ENCODE measurements at places on chromosomes 7 and 10.

DNA sequence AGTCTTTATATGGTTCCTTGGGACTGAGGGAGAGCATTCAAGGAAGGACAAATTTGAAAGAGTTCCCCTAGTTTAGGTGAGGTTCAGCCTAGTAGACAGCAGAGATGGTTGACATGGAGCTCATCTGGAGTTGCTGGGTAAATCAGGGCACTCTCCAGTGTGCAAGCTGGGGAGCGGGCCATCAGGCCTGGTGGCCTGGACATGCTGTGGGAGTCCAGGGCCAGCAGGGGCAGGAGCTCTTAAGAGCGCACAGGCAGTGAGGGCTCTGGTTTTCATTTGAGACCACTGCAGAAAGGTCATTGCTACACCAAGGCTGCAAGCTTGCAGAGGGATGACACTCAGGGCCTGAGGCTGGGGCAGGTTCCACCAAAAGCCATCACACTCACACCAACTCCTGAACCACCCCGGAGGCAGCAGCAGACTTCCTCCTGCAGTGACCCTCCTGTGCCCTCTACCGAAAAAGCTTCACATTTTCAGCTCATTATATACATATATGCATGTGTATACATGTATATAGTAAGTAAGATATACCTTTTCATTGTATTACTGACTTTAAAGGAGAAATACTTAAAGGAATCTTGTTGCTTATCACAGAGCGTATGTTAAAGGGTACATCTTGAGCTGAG lies 39.5 kb downstream of the STEAP1B start:
- no peak for DNase-seq

DNA sequence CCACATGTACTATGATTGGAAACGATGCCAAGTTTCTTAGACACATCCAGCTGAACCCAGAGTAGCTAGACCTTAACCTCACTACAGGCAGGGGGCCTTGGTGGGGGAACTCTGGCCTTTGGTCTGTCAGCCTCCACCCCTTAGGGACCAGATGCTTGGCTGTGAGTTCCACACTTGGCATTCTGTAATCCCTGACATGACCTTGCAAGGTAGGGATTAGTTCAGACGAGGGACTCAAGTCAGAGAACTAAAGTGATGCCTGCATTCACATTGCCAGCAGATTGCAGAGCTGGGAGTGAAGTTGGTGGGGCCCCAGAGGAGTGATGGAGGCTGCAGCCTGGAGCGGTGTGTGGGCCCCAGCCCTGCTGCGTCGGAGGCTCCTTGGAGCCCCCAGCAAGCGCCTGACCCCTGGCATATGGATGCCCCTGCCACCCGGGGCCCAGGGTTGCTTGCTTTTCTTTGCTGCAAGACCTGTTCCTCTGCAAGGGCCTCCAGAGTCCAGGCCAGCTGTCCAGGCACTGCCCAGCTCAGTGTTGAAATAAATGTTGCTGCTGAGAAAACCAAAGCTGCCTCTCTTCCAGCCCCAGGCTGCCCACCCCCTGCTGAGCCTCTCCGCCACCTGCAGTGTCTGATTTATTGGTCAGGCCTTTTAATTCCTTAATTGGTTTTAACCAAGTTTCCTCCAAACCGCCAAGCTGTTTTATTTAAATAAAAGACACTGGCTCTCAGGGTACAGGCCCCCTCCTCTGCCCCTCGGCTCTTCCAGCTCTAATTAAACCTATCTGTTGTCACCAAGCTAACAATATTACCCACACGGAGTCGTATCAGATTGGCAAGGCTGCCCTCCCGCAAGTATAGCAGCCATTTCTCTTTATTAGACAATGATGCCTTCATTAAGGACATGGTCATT lies 4.7 kb downstream of the NPTX2 start:
- no peak for DNase-seq

DNA sequence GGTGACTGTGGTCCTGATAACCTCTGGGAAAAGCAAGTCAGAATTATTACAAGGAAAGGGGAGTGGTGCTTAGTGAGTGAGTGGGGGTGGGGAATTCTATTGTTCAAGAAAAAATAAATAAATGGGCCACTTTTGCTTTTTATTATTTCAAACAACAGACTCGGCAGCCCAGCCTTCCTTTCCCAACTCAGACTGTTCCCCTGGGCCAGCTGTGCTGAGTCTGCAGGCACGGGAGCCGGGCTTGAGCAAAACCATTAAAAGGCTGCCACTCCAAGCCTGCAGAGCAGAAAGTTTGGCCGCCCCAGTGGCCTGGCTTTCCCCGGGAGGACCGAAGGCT lies 90.0 kb downstream of the PLXNA4 start:
- DNase-seq = no peak

GRCh38 chr10:128642023-128642422 lies 515.8 kb upstream of the MKI67 start:
- no peak for DNase-seq

GRCh38 chr7:32659853-32660252 lies 164.6 kb downstream of the AVL9 start:
- DNase-seq = peak; percentile 73

GRCh38 chr10:117900280-117900679 lies 146.5 kb downstream of the RAB11FIP2 start:
- no peak for DNase-seq

DNA sequence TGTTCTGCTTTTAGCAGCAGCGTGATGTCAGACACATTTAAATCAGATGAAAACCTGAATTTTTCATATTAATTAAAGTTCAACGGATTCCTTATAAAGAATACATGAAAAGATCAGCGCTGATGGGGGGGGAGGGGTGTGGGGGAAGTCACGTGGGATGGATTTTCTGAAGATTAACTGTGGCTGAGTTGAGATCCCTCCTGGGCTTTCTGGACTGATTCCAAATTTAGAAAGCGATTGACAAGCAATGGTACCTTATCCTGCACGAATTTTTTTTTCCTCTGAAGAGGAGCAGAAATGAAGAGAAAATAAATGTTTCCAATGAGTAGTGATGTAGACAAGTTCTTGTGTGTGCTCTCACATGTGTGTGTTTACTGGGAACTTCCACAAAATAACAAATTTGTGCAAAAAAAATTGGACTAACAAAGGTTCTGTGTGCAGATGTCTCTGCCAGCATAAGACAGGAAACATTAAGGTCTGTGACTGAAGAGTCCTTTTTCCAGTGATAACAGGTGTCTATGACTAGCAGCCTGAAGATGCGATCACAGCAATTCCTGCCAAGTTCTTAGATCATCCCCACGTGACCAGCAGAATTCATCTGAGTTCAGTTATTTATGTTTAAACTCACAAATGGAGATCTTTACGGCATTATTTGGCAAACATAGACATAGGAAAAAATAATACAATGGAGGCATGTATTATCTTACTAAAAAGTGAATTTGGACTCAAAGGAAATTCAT lies 585.2 kb upstream of the CELF2 start:
- DNase-seq = no peak

DNA sequence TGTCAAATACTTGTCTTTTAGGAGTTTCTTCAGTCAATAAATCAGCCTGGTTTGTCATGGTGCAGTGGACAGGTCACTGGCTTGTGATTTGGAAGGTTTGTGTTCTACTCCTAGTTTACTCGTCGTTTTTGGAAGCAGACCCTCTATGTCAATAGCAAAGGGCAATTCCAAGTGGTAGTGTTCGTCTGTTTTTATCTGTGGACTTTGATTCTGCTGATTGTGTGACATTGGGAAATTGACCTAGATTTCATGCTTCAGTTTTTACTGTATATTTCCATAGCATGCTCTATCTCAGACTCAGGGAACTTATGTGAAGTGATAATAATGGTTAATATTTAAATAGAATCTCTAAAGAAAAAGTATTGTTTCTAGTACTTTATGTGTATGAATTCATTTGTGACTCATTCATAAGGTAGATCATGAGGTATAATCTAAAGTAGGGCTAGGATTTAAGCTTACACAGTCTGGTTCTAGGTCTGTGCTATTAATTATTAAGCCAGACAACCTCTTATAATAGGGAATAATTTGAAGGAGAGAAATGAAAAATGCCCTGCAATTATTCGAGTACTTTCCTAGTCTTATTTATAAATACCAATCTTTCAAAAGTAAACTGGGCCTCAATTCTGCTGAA lies 198.1 kb downstream of the REEP3 start:
- DNase-seq = no peak

GRCh38 chr10:99782447-99783286 lies at the start of gene ABCC2:
Gene ABCC2, plus strand, starts transcription at chr10:99782640. Its CDS starts 205 bp downstream, at chr10:99782845.
- DNase-seq = no peak

GRCh38 chr10:21364196-21365114 lies 161.0 kb downstream of the SKIDA1 start:
- DNase-seq = no peak

DNA sequence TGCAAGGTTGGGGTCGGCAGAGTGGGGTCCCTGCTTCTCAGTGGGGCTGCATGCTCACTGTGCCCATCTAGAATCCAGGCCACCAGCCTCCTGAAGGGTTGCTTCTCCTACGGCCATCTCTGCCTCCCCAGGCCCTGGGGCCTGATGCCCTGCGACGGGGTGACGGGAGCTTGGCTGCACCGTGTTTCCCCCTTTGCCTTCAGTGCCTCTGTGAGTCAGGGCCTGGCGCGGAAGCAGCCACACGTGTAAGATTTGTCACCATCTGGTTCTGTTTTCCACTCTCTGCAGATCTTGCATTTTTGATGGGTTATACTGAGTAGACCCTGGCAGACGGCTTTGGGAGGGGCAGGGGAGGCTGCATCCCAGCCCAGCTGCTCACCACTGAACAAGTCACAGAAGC lies 7.2 kb downstream of the ADAMTS14 start:
- no peak for DNase-seq

DNA sequence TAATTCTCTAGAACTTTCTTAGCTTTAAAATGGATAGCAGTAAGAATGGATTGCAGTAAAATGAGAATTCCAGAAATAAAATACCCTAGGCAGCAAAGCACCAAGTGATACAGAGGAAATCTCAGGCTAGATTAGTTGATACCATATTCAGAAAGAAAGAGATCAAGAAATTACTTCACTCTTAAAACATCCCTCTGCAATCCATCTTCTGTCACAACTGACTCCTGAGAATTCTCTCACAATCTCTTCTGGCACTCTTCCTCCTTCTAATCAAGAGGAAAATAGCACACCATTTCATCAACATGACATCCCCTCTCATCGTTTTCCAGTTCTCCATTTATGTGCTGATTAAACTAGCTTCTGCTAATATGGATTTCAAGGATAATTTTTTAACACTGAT lies 42.2 kb upstream of the LAMB1 start:
- no peak for DNase-seq

DNA sequence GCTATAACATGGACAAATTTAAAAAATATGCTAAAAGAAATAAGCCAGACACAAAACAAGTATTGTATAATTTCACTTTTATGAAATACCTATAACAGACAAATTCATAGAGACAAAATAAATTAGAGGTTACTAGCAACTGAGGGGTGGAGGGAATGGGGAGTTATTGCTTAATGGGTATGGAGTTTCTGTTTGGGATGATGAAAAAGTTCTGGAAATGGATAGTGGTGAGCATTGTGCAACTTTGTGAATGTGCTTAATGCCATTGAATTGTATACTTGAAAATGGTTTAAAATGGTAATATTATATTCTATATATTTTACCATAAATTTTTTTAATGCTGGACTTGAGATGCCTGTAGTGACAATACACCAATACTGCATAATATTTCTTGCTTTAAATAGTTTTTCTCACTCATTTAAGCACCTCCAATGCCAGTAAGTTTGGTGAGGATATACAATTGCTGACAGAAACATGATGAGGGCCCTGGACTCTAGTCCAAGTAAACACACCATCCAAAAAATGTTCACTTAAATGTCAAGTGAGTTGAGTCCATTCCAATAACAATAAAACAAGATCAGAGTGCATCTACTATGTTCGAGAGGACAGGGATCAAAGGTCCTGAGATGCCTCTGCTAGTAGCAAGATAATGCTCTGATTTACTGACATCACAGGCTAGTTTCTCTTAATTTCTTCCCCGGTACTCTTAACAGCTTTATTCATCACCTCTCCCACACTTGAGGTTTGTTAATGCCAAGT lies 71.9 kb downstream of the NT5C2 start:
- DNase-seq = no peak

DNA sequence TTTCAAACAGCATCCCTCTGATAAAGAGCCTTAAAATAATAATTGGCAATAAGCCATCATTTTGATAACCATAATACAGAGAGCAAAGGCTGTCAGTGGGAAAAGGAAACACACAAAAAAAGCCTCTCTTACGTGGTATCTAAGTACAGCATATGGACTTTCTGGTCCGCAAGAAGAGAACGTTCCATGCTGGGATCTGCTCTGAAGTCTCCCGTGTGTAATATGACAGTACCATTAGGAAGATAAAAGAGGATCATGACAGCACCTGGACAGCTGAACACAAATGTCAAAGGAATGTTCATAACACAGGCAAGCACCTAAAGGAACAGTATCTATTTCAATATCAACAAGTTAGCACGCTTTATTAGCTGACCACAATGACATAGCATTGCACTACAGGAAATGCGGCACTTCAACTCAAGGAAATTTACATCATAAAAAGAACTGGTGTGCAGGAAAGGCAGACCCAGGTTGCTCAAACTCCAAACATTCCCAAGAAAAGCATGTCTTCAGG lies 9.9 kb downstream of the DCLRE1A start:
- no peak for DNase-seq

GRCh38 chr7:55569797-55570196 lies 2.5 kb downstream of the VOPP1 start:
- DNase-seq = no peak

DNA sequence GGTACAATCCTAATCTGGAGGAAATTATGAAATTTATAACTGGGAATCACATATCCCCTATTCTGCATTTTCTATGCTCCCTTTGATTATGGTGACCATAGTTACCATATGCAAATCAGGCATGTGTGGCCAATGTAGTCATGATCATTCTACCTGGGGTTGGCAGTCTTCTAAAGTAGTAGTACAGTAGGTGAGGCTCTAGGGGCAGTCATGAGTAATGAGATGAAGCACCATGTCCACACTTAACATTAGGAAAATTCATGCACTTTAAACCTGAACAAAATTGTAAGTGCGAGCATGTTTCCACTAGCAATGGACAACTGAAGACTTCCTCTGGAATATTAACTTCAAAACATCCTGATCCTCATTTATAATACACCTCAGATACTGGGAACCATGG lies 545.9 kb downstream of the SUGCT start:
- DNase-seq = no peak

- no peak for DNase-seq
These were observed 4.8 kb downstream of the DYNC2I1 start for GRCh38 chr7:158861004-158861787.

- DNase-seq = peak; percentile 95
These were observed 496 bp downstream of the BRI3 start for GRCh38 chr7:98281757-98282606.

- DNase-seq = no peak
These were observed 174.1 kb upstream of the TNRC18 start for GRCh38 chr7:5597772-5598171.

- no peak for DNase-seq
These were observed 478.6 kb upstream of the KLF6 start for GRCh38 chr10:4263601-4263921.
